ENCODE measurements at places on chromosomes 16 and 17. TPM values are rescaled to one million over a fixed set of nuclear protein-coding genes. Genes with fewer than 3 reads are reported as not detected.

Gene ACSF2
- total RNA-seq: 12.8 TPM

Gene IQCK
- total RNA-seq: 10.0 TPM

Gene CCL8
- not detected for total RNA-seq

Gene KRT32
- not detected for total RNA-seq

Gene RHBDL1
- total RNA-seq: 11.5 TPM

Gene AIPL1
- total RNA-seq: 0.17 TPM

Gene OR1E2
- total RNA-seq: not detected

Gene ZNF263
- 53.6 TPM for total RNA-seq

Gene SYT17
- total RNA-seq: 9.5 TPM

DNA sequence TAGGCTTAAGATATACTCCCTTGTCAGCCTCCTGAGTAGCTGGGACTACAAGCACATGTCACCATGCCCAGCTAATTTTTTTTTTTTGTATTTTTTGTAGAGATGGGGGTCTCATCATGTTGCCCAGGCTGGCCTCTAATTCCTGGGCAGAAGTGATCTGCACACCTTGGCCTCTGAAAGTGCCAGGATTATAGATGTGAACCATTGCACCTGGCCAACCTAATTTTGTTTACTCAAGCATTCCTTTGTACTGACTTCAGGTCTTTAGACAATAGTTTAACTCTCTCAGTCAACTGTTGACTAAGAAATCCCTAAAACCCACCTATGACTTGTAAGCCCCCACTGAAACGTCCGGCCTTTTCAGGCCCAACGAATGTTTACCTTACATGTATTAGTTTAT, 628.3 kb upstream of the CDH8 start:
- peak; percentile 2 for DNase-seq
- H3K36me3 ChIP-seq: no peaks in the 10 kb centered on the region
- no peak overlapping the region for H3K27ac ChIP-seq
- H3K4me3 ChIP-seq: no peak overlapping the region
- no peaks in the 10 kb centered on the region for H3K27me3 ChIP-seq

GRCh38 chr17:14454746-14455145, 153.9 kb downstream of the HS3ST3B1 start:
- H3K36me3 ChIP-seq: no peaks in the 10 kb centered on the region
- DNase-seq: no peak
- H3K4me3 ChIP-seq: no peak overlapping the region
- no peaks in the 10 kb centered on the region for H3K27me3 ChIP-seq

DNA sequence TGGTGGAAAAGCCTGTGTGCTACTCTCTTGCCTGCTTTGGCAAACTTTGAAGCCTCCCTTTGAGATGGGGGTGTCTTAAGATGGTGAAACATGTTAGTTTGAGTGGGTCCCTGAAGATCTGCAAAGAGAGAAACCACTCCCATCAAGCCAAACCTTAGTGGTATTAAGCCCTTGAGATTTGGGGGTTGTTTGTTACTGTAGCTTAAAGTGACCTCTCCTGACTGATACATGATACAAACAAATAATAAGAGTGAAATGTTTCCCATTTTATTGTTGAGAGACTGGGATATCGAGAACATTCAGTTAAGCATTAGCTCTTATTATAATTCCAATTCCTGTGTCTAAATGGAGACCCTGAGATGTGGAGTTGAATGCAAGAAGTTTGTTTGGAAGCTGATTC, 63.1 kb downstream of the NT5M start:
- H3K36me3 ChIP-seq: no peaks in the 10 kb centered on the region
- H3K27me3 ChIP-seq: no peaks in the 10 kb centered on the region
- no peak overlapping the region for H3K27ac ChIP-seq
- H3K4me3 ChIP-seq: no peak overlapping the region
- no peaks in the 10 kb centered on the region for H3K4me1 ChIP-seq

DNA sequence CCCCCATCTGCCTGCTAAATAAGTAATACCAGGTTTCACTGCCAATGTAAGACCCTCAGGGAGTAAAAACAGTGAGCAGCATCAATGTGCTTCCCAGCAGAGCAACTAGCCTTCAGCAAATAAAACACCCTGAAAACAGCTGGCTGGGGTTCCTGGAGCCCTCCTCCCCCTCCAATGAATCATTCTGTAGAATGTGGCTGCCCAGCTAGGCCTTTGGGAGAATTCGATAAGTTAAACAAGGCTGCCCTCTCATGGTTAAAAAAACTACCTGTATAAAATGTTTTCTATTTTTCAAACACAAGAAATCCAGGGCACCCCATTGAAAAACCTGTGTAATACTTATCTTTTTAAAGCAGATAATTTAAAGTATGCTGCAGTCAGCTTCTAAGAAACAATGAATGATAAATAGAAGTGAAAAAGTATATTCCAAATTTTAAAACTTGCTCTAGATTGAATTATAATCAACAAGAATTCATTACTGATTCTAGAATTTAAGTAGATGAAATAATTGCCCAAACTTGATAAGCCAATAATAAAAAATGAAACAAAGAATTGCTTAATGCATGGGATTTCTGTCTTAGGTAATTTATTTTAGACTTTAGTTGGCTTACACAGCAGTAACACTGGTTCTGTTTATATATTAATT, 9.4 kb upstream of the TOM1L1 start:
- H3K36me3 ChIP-seq: no peaks in the 10 kb centered on the region
- H3K27ac ChIP-seq: no peak overlapping the region
- H3K4me1 ChIP-seq: no peaks in the 10 kb centered on the region
- H3K4me3 ChIP-seq: no peak overlapping the region
- no peaks in the 10 kb centered on the region for H3K27me3 ChIP-seq
- peak; percentile 90 for DNase-seq

DNA sequence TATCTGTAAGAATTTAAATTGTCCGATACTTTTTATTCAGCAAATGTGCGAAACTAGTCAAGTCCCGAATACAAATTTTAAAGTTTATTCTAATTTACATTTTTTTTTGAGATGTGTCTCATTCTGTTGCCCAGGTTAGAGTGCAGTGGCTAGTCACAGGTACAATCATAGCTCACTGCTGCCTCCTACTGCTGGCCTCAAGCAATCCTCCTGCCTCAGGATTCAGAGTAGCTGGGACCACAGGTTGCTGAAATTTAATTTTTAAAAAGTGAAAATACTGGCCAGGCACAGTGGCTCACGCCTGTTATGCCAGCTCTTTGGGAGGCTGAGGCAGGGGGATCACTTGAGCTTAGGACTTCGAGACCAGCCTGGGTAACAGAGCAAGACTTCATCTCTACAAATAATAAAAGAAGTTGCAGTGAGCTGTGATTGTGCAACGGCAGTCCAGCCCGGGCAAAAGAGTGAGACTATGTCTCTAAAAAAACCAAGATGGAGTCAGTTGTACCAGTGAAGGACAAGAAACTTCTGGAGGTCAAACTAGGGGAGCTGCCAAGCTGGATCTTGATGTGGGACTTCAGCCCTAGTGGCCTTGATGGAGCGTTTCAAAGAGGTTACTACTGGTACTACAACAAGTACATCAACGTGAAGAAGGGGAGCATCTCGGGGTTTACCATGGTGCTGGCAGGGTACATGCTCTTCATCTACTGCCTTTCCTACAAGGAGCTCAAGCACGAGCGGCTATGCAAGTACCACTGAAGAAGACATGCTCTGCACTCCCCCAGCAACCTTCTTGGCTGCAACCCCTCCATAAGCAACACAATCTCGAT, 5.6 kb downstream of the POLG2 start:
- no peak overlapping the region for H3K4me3 ChIP-seq
- peak; percentile 56 for DNase-seq
- H3K27me3 ChIP-seq: no peaks in the 10 kb centered on the region
- H3K4me1 ChIP-seq: peaks cover 6% of the 10 kb centered on the region

DNA sequence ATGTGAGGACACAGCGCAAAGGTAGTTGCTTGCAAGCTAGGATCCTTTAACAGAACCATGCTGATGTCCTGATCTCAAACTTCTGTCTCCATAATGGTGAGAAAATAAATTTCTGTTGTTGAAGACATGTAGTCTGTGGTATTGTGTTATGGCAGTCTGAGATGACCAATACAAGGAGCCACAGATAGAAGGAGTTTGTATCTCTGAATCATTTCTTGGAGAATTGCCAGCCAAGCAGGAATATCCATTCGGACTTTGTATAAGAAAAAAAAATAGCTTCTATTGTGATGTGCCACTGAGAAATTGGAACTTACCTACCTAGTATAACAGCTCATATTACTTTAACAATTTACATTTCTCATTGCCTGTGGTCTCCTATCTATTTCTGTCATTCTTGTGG, 447.6 kb upstream of the CA10 start:
- no peak overlapping the region for H3K27ac ChIP-seq
- no peaks in the 10 kb centered on the region for H3K27me3 ChIP-seq
- H3K4me1 ChIP-seq: no peaks in the 10 kb centered on the region
- no peaks in the 10 kb centered on the region for H3K36me3 ChIP-seq
- no peak for DNase-seq

DNA sequence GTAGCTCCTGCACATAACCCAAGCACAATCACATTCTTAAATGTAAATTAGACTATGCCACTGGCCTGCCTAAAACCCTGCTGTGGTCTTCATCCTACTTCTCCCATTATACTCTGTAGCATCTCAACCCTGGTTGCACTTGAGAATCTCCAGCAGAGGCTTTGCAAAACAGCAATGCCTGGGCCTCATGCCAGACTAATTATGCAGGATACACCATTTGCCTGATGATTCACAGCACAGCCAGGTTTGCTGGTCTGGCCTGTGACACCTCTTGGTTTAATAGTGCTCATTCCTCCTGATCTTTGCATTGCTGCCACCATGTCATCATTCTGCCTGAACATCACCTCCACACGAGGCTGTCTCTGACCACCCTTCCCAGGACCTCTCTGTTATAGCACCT, 491.9 kb upstream of the TOM1L1 start:
- no peaks in the 10 kb centered on the region for H3K27me3 ChIP-seq
- no peak for DNase-seq
- no peak overlapping the region for H3K4me3 ChIP-seq
- no peak overlapping the region for H3K27ac ChIP-seq
- no peaks in the 10 kb centered on the region for H3K36me3 ChIP-seq

GRCh38 chr16:29680180-29680598, 1.2 kb downstream of the QPRT start:
- no peaks in the 10 kb centered on the region for H3K36me3 ChIP-seq
- peak overlapping the region; percentile 62 for H3K4me3 ChIP-seq
- H3K4me1 ChIP-seq: peaks cover 23% of the 10 kb centered on the region

DNA sequence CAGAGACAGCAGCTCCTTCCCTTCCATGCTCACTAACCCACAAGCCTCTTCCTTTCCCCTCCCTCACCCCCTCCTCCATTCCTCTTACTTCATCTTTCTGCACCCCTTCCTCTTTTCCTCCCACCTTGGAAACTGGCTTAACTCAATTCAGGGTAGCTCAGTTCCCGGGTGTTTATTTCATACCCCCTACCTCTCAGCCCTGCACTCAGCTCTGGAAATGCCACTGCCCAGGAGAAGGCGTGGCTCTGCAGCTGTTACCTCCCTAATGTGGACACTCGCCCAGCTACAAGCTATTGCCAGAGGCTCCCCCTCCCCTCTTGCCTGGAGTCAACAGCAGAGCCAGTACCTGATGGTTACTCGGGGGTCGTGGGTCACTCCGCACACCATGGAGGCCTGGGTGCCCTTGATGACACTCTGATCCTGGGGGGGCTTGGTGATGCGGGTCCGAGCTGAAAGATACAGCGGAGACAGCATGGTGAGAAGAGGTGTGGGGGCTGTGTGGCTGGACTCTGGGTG, 118.4 kb upstream of the CDC42EP4 start:
- no peaks in the 10 kb centered on the region for H3K36me3 ChIP-seq
- H3K27ac ChIP-seq: no peak overlapping the region
- no peaks in the 10 kb centered on the region for H3K27me3 ChIP-seq
- H3K4me3 ChIP-seq: no peak overlapping the region

DNA sequence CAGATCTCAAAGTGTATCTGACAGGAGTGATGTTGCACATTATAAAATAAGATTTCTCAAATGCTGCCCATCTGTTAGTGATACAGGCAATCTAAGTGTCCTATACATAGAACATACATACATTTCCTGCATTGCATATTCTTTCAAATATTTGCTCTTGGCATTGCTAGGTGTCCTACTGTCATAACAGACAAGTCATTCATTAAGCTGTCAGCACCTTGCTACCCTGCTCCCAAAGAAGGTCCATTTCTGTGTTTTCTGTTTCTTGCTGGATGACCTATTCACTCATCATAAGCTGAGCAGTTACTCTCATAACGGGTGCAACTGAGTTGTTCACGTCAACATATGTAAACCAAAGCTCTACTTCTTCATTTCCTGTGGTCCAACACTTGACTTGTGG, 719.0 kb downstream of the KCNJ2 start:
- no peaks in the 10 kb centered on the region for H3K27me3 ChIP-seq
- no peaks in the 10 kb centered on the region for H3K36me3 ChIP-seq
- no peaks in the 10 kb centered on the region for H3K4me1 ChIP-seq
- DNase-seq: no peak

Data from GM23338 (cell line).